ENCODE measurements at places on chromosomes 16 and 17.

- no peak for DNase-seq
These were observed 5.5 kb upstream of the CDIPT start for GRCh38 chr16:29868396-29869009.

DNA sequence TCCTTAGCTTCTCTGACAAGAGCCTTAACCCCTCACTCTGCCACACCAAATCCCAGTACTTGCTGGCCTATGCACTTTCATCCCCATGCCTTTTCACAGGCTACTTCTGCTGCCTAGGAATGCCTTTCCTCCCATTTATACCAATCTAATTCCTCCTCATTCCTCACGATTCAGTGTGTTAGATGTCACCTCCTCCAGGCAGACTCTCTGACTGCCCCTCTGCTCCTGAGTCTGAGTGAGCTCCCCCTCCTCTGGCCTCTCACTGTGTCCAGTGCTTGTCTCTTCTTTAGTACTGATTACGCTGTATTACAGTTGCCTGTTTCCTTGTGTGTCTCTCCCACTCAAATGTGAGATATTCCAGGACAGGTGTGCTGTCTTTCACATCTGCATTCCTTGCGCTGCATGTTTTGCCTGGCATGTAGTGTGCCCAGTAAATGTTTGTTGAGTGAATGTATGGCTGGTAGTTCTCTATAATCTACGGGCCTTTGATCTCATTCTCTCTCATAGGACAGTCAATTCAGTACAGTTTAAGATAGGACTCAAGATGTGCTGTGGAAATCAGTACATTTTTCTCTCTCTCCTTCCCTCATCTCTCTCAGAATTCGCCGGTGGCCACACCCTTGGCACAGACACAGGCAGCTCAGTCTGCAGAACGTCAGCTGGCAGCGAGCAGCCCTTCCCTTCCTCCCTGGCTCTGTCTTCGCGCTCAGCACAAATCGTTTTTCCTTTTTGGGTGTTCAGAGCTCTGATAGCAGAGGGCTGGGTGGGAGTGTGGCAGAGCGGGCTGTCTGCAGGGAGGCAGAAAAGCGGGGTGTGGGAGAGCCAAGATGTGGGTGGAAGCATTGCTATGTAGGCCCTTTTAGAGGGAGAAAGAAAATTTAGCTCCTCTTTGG, 18.5 kb downstream of the ARL4D start:
- no peak for DNase-seq

DNA sequence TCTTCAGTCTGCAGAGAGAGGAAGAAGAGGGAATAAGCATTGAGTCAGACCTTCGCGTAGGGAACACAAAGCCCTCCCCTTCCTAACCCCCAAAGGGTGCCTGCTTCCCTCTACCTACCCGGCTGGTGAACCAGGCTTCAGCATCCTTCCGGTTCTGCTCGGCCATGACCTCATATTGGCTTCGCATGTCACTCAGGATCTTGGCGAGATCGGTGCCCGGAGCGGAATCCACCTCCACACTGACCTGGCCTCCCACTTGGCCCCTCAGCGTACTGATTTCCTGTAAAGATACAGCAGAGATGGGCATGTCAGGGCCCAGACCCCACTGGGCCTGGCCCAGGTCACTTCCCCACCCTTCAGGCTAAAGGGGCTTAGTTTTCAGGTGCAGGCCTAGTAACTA, 3.8 kb downstream of the KRT19 start:
- no peak for DNase-seq

- no peak for DNase-seq
These were observed 781 bp downstream of the ARHGDIA start for GRCh38 chr17:81870131-81870980.

DNA sequence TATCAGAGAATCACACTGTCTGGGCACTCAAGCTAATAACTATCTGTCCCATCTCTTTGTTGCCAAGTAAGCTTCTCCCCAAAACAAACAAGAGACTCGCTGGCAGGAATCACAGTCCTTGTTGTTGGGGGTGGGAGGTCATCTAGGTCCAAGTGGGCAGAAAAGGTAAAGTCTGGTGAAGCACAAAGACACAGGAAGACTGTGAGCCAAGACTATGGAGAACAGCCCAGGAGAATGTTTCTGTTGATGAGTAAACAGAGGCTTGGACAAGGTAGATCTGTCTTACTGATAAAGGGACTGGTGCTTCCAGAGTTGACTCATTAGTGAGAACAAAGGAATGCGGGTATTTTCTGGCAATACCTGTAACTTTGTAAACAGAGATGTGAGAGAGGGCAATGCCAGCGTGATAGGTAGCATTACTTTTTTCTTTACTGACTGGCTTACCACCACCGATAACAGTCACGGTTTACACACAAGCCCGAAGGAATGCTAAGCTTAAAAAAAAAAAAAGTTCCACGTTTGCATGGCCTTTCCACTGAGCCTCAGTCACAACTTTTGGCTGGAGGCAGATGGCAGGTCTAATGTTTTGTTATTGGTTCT, 11.5 kb upstream of the MMD start:
- no peak for DNase-seq

GRCh38 chr17:42387661-42388380, 421 bp downstream of the STAT3 start:
- DNase-seq = no peak

- DNase-seq = no peak
These were observed 228.3 kb upstream of the WSCD1 start for GRCh38 chr17:5841862-5842261.

DNA sequence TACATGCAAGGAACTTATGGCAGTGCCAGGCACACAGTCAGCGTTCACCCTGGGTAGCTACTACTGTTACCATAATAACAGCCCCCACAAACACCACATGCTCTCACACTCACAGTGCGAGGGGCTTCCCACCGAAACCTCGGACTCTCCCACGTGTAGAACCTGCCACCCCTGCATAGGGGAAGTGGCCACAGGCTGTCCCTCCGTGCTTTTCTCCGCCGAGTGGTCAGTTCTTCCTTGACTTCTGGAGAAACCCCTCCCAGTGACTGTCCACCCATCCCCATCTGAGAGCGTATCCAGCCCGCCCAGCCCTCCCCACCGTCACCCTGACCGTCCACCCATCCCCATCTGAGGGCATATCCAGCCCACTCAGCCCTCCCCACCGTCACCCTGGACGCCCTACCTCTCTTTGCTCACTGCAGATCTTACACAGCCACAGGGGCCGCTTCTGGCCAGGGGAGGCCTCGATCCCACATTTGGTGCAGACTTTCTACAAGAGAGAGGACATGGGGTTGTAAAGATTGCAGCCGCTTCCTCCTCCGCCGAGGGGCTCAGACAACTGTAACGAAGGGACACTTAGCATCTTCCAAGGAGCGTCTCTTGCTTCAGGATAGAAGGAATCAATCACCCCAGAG, 71.1 kb downstream of the RPH3AL start:
- DNase-seq = no peak

GRCh38 chr16:69784586-69784985, 22.5 kb downstream of the WWP2 start:
- no peak for DNase-seq

GRCh38 chr17:40958086-40958953, 8.4 kb downstream of the KRT39 start:
- no peak for DNase-seq

- no peak for DNase-seq
These were observed 9.2 kb downstream of the UBFD1 start for GRCh38 chr16:23566724-23567123.

GRCh38 chr17:45225964-45226530, 4.4 kb downstream of the FMNL1 start:
- no peak for DNase-seq

DNA sequence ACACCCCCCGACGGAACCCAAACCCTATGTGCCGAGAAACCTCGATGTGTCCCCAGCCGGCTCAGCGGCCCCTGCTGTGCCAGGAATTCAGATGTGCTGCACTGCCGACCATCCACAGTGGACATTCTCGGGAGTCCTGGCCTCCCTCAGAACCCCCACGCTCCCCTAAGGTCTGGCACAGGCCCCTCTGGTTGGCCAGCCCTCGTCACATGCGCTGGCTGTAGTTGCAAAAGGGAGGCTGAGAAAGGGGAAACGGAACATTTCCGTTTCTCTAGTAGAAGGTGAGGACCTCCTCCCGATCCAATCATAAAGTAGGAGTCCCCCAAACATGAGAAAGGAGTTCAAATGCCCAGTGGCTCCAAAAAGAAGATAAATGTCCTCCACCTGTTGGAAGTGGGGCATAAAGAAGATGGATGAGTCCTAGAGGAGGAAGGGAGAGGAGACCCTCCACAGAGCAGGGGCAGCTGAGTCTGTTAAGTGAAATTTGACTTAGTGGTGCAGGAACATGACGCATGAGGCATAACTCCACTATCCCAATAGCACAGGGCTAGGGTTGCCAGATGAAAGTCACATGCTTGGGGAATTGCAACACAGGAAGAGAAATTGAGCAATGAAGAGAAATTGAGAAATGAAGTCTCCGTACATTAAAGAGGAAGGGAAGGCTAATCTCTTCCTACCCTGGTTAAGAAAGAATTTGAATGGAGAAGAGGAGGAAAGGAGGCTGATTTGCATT, 49.3 kb upstream of the WSB1 start:
- DNase-seq = no peak

- DNase-seq = no peak
These were observed 45.1 kb upstream of the MTSS2 start for GRCh38 chr16:70730944-70731343.

- DNase-seq = no peak
These were observed 54.1 kb downstream of the XYLT1 start for GRCh38 chr16:17416461-17417311.

DNA sequence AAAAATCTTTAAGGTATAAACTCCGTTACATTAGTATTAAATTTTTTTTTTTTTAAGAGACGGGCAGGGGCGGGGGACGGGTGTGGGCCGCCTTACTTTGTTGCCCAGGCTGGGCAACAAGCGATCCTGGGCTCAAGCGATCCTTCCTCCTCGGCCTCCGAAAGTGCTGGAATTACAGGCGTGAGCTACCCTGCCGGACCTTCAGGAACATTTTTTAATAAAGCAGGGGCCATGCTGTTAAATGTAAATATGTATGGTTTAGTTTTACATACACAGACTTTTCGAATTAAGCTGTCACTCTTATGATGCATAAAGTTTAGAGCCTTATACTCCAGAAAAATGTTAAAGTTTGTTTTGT, 2.4 kb downstream of the PPM1D start:
- no peak for DNase-seq

GRCh38 chr16:82741073-82741615, 114.4 kb downstream of the CDH13 start:
- no peak for DNase-seq

GRCh38 chr16:29667755-29668154, 4.7 kb downstream of the SPN start:
- DNase-seq = no peak

GRCh38 chr16:57810197-57811031, 8.1 kb upstream of the KIFC3 start:
- DNase-seq = no peak

DNA sequence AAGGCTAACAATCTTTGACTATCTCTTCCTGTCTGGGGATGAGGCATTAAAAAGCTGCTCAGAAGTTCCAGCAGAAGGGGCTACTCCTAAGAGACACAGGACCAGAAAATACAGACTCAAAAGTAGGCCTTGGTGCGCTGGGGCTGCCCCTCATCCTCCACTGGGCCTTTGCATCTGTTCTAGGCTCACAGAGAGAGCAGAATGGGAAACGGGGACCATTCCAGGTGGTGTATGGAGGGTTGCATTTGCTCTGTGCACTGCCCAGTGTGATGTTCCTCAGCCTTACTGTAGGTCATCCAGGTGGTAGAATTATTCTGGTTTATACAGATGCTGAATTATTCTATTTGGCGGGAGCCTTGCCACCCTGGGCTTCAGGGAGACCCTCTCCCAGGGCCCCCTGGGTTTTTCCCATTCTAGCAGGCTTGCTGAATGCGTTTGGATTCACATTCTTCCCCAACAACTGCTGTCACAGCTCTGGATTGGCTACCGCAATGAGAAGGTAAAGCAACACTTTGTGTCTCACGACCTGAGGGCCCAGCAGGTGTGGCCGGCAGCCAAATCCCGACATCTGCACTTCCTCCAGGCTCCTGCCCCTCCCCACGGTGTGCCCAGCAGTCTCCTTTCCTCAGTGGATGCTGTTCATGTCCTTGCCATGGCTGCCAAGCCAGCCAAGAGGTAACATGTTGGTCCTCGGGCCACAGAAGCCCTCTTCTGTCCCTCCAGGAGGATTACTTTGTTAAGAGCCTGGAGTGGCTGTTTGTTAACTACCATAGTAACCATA, 25.0 kb upstream of the ZNHIT3 start:
- no peak for DNase-seq

- peak; percentile 43 for DNase-seq
These were observed 332.0 kb downstream of the CBLN1 start for GRCh38 chr16:48949636-48950035.

DNA sequence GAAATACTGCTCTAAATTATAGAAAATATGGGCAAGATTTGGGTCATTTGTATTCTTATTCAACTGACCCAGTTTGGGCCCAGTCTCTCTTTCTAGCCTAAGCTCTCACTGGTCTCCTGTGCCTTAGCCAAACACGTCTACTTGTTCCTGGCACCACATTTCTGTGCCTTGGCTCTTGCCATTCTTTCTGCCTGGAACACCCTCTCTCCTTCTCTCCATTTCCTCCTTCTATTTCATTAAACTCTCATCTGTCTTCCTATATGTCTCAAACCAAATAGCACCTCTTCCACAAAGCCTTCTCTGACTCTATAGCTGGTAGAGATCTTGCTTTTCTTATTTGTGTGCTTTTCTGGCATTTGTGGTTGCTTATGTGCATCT, 37.7 kb upstream of the NUFIP2 start:
- DNase-seq = no peak

DNA sequence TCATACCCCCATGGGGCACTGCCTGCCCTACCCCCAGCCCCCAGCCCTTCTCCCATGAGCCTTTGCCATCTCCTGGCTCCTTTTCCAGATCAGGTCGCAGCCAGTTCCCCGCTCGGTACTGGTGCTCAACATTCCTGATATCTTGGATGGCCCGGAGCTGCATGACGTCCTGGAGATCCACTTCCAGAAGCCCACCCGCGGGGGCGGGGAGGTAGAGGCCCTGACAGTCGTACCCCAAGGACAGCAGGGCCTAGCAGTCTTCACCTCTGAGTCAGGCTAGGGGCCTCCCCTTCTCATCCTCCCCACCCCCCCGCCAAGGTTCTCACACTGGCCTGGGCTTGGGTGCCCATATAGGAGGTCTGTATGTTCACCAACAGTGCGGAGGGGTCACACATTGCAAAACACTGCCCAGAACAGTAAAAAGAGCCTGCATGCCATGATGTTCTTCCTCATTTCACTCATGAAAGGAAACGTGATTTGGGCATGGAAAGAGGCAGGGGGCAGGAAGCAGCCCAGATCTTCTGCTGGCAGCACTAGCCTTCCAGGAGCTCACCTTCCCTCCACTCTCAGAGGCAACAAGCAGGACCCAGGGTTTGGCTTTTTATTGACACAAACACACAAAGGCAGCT, 7.5 kb downstream of the IFI35 start:
- DNase-seq = no peak
